ENCODE measurements at places on chromosomes 3 and 15. TPM values are rescaled to one million over a fixed set of nuclear protein-coding genes. Genes with fewer than 3 reads are reported as not detected.

SLC24A1 gene
- polyA plus RNA-seq: 12.1 TPM

SPCS1 gene
- polyA plus RNA-seq: 166 TPM

DNA sequence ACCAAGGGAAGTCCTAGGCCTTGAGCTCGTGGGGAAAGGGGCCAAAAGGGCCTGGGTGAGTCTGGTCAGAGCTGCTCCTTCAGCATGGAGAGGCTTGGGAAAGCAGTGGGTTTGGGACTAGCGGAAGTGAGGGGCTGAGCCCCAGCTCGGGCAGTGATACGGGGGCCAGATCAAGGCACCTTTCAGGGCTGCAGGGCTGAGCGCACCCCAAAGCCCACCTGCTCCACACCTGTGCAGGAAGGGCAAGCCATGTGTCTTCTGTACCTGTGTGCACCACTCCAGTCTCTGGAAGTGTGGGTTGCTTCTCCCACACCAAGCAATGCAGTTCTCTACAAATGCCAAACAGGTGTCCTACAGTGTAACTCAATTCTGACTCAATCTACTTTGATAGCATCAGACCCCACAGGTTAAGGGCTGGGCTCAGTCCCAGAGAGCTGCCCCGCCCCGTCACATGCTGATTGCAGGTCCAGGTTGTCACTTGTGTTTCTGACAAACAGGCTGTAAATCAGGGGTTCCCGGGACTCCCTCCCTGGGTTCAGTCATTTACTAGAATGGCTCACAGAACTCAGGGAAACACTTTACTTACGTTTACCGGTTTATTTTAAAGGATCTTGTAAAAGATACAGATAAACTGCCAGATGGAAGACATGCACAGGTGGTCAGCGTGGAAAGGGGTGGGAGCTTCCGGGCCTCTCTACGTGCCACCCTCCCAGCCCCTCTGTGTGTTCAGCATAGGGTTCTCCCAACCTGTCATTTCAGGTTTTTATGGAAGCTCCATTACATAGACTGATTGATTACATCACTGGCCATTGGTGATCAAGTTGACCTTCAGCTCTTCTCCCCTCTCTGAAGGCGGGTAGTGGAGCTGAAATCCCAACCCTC is 28.8 kb upstream of the KLF13 start:
- H3K4me3 ChIP-seq: no peak overlapping the region
- H3K27me3 ChIP-seq: no peaks in the 10 kb centered on the region

DNA sequence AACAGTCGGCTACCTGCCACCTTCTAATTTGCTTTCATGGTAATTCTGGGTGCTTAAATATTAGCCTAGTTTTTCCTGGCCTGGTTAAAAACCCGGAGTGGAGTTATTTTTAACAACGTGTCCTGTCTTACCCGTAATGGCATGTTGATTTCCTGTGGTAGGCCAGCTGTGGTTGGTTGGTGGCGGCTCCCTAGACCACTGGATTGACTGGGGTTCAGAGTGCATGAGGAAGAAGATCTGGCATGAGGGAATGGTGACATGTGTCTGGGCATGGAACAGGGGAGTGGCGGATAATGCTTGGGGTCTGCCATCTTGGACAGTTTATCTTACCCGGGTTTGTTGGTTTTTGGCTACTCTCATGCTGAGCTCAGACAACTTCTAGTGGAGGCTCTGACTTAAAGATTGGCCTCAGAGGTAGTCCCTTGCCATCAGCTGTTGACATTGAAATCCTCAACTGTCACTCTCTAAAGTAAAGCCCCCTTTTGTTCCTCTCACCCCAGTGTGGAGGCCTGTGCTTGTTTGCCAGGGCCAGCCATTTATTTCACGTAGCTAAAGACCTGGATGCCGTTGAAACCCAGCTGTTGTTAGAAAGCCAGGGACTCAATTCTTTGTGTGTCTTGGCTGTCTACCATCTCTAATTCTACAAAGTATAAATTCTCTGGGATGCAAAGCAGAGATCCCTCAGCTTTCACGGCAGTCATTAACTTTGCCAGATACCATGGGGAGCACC is 81.6 kb downstream of the DNASE1L3 start:
- H3K4me3 ChIP-seq: no peak overlapping the region
- no peaks in the 10 kb centered on the region for H3K4me1 ChIP-seq
- no peak for DNase-seq

GRCh38 chr3:14472471-14473351 is 67.4 kb downstream of the GRIP2 start:
- no peaks in the 10 kb centered on the region for H3K4me1 ChIP-seq
- no peaks in the 10 kb centered on the region for H3K27me3 ChIP-seq
- no peak for DNase-seq
- no peak overlapping the region for H3K4me3 ChIP-seq
- no peak overlapping the region for H3K27ac ChIP-seq

- no peak overlapping the region for H3K4me3 ChIP-seq
- H3K27ac ChIP-seq: no peak overlapping the region
- no peaks in the 10 kb centered on the region for H3K27me3 ChIP-seq
- H3K36me3 ChIP-seq: no peaks in the 10 kb centered on the region
Measured at GRCh38 chr15:70605606-70606410, 157.6 kb downstream of the UACA start.

DNA sequence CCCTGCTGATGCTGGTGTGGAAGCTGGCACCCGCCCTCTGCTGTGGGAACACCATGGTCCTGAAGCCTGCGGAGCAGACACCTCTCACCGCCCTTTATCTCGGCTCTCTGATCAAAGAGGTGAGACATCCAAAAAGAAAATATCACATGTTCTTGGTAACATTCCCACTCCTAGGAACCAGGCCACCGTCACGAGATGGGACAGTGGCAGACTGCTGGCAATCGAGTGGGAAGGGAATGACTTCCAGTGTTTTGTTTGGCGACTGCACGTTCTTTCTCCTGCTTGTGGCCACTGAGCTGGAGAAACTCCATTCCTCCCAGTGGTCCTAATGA is 14.3 kb downstream of the ALDH1A3 start:
- H3K27me3 ChIP-seq: peaks cover 29% of the 10 kb centered on the region
- H3K4me1 ChIP-seq: no peaks in the 10 kb centered on the region
- no peak overlapping the region for H3K27ac ChIP-seq
- DNase-seq: no peak
- no peak overlapping the region for H3K4me3 ChIP-seq
- H3K36me3 ChIP-seq: peaks cover 14% of the 10 kb centered on the region

DNA sequence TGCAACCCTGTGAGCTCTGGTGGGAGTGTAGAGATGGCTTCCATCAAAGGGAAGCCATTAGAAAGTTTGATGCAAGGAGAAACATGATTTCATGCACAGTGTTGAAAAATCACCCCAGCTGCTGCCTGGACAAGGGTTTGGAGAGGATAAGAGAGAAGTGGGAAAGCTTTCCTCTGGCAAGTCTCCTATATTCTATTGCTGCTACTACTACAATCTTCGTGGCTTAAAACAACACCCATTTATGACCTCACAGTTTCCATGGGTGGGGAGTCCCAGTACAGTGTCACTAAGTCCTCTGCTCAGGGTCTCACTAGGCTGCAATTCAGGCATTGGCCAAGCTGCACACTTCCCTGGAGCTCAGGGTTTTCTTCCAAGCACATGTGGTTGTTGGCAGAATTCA is 229.3 kb downstream of the TAFA4 start:
- no peaks in the 10 kb centered on the region for H3K36me3 ChIP-seq
- H3K4me1 ChIP-seq: no peaks in the 10 kb centered on the region
- DNase-seq: no peak
- no peak overlapping the region for H3K4me3 ChIP-seq
- H3K27me3 ChIP-seq: no peaks in the 10 kb centered on the region

DNA sequence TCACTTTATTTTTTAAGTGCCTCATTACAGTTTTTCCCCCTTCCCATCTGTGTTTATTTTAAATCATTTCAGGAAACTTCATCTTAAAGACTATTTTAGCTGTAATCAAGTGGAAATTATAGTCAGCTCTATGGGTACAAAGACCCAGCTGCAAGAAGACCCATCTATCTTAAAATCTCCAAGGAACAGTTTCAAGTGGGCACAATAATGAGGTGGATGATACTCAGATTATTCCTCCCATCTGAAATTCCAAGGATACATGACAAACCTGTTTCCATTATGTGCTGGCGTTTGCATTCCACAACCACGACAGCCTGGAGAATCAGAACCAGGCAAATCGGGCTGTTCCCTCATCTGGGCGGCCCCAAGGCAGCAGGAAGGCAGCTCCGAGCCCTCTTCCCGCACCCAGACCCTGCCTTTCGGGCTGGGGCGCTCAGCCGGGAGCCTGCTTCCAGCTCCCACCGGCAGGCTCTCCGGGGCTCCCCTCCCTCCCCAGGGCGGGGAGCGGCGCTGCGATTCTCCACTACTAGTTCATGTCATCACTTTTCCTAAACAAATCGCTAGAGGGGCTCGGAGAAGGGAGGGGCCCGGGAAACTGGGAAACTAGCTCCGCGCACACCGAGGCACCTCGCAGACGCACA is at the start of gene MGLL:
MGLL (minus strand) TSS at position 475 of the 641 bp plus-strand sequence; CDS start at position 278, 197 bp downstream.
- H3K27ac ChIP-seq: peak within 1 kb of the TSS; percentile 89
- H3K4me1 ChIP-seq: peaks cover 49% of the 10 kb centered on the region
- DNase-seq: peak; percentile 40
- H3K36me3 ChIP-seq: no peaks in the 10 kb centered on the region
- H3K27me3 ChIP-seq: no peaks in the 10 kb centered on the region

- H3K36me3 ChIP-seq: no peaks in the 10 kb centered on the region
- peaks cover 22% of the 10 kb centered on the region for H3K4me1 ChIP-seq
- no peaks in the 10 kb centered on the region for H3K27me3 ChIP-seq
- H3K4me3 ChIP-seq: no peak overlapping the region
- no peak for DNase-seq
Measured at GRCh38 chr3:46455231-46456115, 9.2 kb downstream of the LTF start.

GRCh38 chr15:37016231-37016630 is 84.1 kb downstream of the MEIS2 start:
- H3K36me3 ChIP-seq: no peaks in the 10 kb centered on the region
- H3K27ac ChIP-seq: no peak overlapping the region
- H3K4me1 ChIP-seq: no peaks in the 10 kb centered on the region
- no peak for DNase-seq

GRCh38 chr15:72994534-72995177 is 57.6 kb upstream of the NEO1 start:
- DNase-seq: peak; percentile 29
- no peak overlapping the region for H3K27ac ChIP-seq
- H3K4me3 ChIP-seq: no peak overlapping the region
- peaks cover 2% of the 10 kb centered on the region for H3K4me1 ChIP-seq

GRCh38 chr3:181425074-181425473 is 286.7 kb upstream of the SOX2 start:
- no peak overlapping the region for H3K27ac ChIP-seq
- no peaks in the 10 kb centered on the region for H3K36me3 ChIP-seq
- no peak for DNase-seq
- no peak overlapping the region for H3K4me3 ChIP-seq
- no peaks in the 10 kb centered on the region for H3K4me1 ChIP-seq
